ENCODE measurements at places on chromosomes 2 and 18.

- no peak for DNase-seq
These were observed 6.1 kb upstream of the ST6GAL2 start for GRCh38 chr2:106892048-106892447.

DNA sequence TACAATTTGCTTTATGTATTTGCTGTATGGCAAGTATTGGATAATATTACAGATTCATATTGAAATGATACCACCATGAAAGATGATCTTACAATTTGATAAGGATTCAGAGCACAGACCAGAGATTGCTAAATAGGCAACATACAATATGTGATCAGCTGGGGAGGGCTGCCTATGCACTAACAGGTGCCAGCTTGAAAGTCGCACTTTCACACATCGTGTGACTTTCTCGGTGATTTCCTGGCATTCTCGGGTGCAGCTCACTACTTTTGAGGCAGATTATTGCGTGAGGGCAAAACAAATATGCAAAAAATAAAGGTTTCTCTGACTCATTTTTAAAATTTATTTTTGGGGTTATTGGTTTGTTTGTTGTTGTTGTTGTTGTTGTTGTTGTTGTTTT is 36.0 kb downstream of the RBMS1 start:
- DNase-seq = no peak

- DNase-seq = no peak
These were observed 138.6 kb upstream of the SIX3 start for GRCh38 chr2:44802777-44803424.

- DNase-seq = no peak
These were observed 61.9 kb downstream of the SPRED2 start for GRCh38 chr2:65370387-65371073.

DNA sequence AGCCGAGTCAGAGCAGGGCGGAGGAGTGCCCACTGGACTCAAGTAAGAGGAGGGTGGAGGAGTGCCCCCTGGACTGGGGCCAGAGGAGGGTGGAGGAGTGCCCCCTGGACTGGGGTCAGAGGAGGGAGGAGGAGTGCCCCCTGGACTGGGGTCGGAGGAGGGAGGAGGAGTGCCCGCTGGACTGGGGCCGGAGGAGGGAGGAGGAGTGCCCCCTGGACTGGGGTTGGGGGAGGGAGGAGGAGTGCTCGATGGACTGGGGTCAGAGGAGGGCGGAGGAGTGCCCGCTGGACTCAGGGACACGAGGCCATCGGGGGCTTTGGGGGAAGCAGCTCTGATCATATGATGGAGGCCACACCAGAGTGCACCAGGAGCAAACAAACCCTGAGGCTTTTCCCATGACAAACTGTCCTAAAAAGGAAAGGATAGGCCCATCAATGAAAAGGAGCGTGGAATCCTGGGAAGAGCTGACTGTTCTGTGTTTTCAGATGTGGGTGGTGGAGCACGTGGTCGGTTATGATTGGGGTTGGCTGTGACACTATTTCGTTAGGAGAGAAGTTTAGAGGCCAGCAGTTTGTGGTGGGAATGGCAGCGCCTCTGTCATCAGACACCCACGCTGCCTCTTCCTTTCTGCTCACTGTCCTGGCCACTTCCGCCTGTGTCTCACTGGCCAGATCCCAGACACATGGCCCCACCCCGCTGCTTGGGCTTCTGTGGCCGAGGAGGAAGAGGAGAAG is 24.5 kb upstream of the HPCAL1 start:
- peak; percentile 22 for DNase-seq

GRCh38 chr2:197037863-197038398 is 111.4 kb upstream of the PGAP1 start:
- no peak for DNase-seq

DNA sequence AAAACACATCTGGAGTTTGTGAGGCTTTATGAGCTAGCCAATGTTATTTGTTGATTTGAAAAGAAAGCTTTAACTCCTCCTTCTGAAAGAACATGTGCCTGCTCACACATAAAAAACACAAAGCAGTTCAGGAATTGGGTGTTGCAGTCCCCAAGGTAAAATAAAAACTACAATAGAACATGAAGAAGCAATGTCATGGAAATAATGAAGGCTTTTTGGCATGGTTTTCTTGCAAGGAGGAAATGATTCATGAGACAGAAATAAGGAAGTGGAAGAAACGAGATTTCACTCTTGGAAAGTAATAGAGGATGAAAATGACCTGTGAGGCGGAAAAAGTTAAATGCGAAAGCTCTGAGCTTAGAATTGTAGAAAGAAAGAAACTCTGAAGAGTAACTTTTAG is 81.1 kb downstream of the TRIB2 start:
- no peak for DNase-seq

DNA sequence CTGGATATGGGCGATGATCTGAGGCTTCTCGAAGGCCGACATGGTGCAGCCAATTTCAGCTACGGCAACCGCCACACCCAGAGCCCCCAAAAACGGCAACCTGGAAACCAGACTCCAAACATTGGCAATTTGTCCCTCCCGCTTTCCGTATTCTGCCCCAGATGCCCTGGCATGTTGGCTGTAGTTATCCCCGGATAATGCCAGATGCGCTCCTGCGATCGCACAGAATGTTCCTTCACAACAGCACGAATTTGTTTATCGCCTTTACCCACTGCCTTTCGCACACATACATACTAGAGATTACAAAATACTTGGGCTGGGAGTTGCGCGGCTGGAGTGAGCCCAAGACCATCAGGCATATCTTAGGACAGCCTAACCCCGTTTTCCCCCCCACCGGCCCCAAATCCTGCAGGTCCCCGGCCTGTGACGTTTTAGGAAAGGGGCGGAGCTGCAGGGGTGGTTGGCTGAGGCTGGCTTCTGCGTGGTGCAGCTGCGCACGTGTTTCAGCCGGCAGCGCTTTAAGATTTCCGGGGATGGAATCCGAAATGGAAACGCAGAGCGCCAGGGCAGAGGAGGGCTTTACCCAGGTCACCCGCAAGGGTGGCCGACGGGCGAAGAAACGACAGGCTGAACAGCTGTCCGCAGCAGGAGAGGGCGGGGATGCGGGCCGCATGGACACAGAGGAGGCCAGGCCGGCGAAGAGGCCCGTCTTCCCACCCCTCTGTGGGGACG is at the start of gene PNO1:
TSS of gene PNO1 (plus strand) at position 487 of the 732 bp plus-strand sequence. CDS start at position 534, 47 bp downstream.
- peak; percentile 97 for DNase-seq

DNA sequence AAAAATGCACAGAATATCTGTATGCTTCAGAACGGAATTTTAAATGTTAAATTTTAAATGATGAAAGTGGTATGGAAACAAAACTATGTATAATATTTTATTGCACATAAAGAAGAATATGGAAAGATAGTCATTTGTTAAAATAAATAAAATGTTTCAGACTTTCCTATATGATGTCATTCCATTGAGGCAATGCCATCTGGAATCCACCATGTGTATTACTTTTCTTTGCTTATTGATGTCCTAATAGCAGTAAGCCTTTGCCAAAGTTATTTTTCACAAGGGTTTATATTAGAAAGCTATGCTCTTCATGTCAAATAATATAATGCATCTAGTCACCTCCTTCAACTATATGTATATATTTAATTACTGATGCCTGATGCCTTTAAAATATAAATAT is 601.6 kb upstream of the PKDCC start:
- DNase-seq = no peak

GRCh38 chr18:31510319-31510718 is 12.3 kb downstream of the DSG2 start:
- DNase-seq = no peak

- no peak for DNase-seq
These were observed 16.2 kb upstream of the BBS5 start for GRCh38 chr2:169462896-169463695.

DNA sequence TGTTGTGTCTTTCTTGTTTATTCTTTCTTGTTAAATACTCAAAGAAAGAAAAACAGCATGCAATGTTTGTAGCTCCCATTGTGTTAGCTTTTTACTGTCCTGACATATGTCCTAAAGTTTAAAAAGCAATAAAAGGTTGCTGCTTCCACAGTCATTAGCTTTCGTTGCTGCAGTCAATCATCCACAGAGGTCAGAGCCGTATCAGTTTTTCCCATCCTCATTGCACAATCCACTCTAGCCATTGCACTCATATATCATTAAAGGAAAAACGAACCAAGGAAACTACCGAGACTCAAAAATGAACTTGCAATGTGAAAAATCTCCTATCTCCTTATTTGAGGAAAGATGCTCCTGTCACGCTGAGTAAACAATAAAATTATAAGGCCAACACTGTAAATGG is 954.1 kb downstream of the DPP10 start:
- DNase-seq = no peak

DNA sequence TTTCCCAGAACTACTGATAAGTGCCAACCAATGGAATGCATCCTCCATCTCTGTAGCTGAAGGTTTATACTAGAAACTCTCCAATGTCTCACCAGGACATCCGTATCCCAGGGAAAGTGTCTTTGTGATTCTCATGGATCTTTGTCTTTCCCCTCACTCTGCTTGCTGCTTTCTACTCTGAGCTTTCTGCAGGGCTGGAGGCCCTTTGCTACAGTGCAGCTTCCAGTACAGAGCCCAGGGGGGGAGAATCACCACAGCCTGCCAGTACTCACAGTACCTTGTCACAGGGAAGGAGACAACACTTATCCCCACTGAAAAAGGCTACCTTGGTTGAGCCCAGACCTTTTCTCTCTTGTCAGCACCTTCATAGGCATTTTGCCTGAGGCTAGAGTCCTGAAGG is 627.0 kb downstream of the CNTNAP5 start:
- DNase-seq = no peak

GRCh38 chr2:97870396-97870843 is 125.3 kb downstream of the TMEM131 start:
- peak; percentile 27 for DNase-seq

DNA sequence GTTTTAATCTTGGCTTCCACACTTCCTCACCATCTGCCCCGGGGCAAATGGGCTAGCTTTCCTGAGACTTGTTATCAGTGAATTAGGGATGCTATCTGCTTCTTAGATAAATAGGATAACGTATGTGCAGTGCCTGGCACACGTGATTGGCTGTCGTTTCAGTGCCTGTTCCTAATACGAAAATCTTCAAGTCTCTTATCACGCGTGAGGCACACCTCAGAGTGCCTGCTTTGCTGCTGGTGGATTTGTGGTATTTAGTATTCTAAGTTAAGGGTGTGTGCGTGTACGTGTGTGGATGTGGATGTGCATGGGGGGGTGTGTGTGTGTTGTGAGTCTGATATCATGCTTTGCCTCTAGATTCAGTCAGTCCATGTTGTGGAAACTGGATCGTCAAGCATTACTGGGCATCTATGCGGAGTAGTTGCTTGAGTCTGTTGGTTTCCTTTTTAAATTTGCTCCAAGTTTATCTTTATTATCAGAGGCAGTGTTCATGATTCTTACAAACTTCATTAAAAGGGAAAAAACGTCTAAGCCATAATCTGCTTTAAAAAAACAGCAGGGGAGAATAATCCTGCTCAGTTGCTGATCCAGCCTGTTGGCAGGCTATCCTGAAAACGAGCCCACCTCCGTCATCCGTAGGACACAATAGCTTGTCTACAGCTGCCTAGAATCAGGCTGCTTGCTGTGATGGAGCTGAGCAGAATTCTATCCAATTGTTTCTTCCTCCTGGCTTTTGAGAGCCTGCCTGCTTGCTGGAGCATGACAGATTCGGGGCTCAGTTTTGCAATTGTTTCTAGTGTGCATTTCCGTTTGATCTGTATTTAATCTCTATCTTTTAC is 6.6 kb downstream of the SH3RF3 start:
- DNase-seq = no peak

DNA sequence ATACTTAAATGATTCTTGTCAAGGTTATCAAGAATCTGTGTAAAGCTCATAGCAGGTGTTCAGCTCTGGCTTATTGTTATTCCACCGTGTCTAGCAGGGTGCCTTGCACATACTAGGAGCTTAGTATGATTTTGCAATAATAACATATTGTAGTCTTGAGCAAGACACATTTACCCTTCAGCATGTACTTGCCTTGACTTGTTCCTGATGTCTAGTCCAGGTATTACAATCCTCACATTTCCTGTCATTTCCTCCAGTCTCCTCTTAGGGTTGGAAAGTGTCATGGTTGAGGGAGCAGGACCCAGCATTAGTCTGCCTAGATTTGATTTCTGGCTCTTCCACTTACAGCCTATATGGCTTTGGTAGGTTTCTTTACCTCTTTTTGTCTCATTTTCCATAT is 246.1 kb downstream of the RAD51AP2 start:
- DNase-seq = no peak

- no peak for DNase-seq
These were observed 1167.9 kb downstream of the DSC3 start for GRCh38 chr18:29874519-29875098.

- DNase-seq = no peak
These were observed 112.3 kb upstream of the AQP4 start for GRCh38 chr18:26977781-26978180.

DNA sequence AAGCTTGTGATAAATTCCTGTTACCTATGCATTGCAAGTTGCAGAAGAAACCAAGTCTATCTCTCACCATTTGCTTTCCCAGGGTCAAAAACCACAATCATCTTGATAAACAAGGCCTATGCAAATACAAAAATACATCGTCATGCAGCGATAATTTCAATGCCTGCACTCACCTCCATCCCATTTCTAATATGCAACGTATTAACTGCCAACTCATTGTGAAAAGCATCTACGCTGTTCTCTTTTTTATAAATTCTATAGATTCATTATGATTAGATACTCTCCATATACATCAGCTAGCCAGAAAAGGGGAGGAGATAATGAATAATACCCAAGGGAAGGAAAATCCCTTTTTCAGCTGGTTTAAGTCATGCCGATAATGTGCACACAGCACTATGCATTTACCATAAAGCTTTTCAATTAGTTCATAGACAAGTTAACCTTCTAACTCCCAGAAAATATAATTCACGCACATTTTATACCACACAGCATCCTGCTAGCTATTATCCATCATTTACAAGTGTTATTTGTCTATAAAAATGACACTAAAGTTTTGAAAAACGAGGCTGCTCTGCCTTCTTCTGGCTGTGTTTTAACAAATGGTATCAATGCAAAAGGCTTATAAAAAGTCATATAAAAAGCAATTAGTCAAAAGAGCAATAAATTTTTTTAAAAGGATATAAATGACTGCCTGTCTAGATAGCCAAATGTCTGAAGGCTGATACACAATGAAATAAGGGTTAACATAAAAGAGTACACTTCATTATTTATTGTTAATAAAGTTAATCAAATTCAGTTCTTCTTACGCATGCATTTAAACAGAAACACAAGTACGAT is 77.6 kb downstream of the AFF3 start:
- DNase-seq = no peak

GRCh38 chr18:22668496-22668895 is 250.8 kb upstream of the CTAGE1 start:
- DNase-seq = no peak

GRCh38 chr2:78397198-78397597 is 628.3 kb upstream of the REG3G start:
- no peak for DNase-seq

DNA sequence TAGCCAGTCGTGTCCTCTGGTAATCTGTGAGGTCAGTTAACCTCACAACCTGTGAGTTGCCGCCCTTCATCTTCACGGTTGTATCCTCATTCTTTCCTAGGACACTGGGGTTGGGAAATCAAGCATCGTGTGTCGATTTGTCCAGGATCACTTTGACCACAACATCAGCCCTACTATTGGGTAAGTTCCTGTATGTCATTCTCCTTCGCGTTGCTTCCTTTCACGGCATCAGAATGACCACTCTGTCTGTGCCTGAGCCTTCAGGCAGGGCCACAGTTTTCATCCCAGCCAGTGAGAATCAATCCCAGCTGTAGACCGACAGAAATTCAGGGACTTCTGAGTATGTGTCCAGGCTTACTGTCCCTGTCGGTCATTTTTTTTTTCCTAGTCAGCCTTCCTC is 67.1 kb downstream of the RAB31 start:
- no peak for DNase-seq

Measured in stimulated activated CD4-positive, alpha-beta T cell treated with anti-CD3 and anti-CD28 coated beads, Interleukin-2, amount 100 ng/mL, for 24 hours (primary cell).